ELR (cell line): ENCODE measurements at places on chromosomes 2 and 18.

GRCh38 chr2:227821043-227821942 is 7.7 kb downstream of the CCL20 start:
- DNase-seq, result peak; percentile 45

DNA sequence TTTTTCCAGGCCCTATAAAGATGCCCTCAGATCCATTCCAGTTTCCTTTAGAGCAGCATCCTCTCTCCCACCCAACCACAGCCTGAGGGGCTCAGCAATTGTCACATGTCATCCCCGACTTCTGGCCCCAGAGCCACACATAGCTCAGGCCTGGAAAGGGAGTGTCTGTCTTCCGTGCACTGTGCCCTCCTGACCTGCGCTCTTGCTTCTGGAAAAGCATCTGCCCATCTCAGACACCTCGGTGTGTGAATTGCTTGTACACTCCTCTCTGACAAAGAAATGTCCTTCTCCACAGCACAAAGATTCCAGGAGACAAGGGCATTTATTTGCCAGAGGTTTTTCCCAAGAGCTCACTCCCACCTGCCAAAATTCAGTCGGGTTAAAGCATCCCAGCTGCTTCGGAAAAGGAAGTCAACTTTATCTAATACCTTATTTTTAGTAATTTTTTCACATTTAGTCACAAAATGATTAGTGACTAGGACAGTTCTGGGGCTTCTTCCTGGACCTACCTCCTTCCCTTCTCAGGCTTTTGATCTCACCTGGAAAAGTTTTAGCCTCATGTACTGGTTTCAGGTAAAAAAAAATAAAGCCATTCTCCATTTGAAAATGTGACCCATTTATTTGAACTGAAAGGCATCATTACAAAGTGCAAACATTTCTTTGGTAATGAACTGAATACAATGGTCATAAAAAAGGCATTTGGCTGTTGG is 112.9 kb downstream of the PXDN start:
- no peak for DNase-seq

DNA sequence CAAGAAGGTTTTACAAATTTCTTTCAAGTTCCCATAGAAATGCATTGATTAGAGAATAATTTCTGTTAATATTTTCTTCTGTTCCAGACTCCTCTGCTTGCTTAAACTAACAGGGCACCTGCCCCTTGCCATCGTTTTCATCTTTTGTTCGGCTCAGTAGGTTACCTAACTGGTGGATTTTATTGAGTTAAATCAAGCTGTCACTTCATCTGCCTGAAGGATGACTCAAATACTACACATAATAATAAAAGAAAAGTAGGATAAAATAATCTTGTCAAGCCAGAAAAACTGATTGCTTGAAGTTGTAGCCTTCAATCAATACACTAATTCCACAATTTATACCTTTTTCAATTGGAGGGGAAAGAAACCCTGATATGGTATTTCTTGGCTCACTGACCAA is 234.0 kb downstream of the NR4A2 start:
- DNase-seq, result no peak

GRCh38 chr2:160753331-160753654 is 259.7 kb upstream of the RBMS1 start:
- DNase-seq, result no peak

DNA sequence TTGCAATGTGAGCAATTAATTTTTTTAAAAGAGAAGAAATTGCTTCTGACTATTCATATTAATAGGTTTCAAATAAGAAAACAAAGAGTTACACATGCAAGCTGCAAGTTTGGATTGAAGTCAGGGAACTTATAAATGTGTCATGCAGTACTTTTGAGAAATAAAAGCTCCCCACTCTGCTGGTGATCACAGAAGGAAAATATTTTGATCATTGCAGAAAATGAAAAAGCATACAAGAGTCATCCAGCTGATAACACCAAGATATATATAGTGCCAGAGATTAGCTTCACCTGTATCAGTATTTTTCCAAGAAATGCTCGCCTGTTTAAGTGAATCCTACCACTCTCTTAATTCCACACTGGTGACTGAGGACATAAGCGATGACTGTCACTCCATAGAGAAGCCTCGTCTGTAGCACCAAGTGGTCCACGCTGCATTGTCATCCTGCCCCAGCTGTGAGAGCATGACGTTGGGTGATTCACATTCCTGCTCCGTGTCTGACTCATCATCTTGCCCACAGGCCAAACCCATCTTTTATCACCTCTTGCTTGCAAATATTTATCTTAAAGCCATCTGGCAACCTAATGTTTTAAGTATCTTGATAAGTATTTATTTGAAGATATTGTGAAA is 178.0 kb downstream of the ASXL3 start:
- DNase-seq, result peak; percentile 17

GRCh38 chr2:76567478-76567877 is 856.8 kb upstream of the GCFC2 start:
- no peak for DNase-seq

DNA sequence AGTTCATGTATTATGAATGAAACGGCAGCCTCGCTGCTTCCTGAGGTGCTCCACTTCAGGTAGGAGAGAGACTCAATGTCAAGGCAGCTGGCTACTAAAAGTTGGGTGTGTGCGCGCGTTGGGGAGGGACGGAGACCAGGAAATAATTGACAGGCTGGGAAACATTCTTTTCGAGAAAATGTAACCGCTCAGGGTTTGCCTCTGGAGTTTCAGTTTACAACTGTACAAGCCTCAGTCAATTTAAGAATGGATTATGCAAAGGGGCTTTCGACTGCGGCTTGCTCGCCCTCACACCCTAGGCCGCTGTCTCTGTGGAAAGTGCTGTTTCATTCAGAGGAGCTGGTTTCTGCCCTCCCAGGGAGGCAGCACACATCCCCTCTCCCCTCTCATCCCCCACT is 4.4 kb upstream of the SPRED2 start:
- DNase-seq, result no peak

DNA sequence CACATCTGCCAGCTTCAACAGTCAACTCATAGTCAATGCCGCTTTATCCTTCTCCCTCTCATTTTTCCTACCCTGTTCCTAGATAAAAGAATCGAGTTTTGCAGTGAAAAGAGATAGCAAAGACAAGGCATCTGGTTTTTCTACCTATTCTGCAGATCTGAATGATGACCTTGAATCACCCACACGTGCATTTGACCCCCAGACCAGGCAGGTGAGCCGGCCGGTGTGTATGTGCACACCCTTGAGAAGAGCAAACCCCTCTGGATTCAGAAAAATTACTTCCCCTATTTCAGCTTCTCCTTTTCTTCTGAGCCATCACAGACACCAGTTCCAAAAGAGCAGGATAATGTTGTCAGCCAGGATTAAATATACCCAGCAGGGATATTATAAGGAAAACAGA is 115.6 kb upstream of the ST6GAL2 start:
- no peak for DNase-seq

- DNase-seq, result no peak
Measured at GRCh38 chr2:109208951-109209335, 79.9 kb downstream of the SH3RF3 start.

DNA sequence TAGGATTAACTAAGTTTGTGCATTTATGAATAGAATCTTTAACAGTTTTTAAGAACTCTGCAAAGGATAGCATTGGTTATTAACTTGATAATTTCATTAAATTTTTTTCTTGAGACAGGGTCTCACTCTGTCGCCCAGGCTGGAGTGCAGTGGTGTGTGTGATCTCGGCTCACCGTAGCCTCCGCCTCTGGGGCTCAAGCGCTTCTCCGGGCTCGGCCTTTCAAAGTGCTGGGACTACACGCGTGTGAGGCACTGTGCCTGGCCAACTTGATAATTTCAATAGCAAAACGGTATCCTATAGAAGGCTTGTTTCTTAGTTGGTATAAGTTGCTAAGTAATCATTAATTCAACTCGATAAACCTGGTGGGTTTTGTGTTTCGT is 38.0 kb downstream of the ADNP2 start:
- DNase-seq, result peak; percentile 24

DNA sequence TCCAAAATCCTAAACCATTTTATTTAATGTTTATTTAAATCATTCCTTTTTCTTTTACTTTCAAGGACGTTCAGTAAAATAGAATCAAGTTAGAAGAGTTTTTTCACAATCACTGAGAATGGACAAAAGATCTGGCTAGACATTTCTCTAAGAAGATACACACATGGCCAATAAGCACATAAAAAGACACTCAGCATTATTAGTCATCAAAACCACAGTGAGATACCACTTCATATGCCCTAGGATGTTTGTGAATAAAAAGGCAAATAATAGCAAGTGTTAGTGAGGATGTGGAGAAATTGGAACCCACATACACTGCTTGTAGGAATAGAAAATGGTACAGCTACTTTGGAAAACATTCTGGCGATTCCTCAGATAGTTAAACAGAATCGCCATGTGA is 76.1 kb downstream of the RHBDD1 start:
- peak; percentile 80 for DNase-seq

- DNase-seq, result no peak
Measured at GRCh38 chr2:240953426-240954410, 44.7 kb upstream of the SNED1 start.

GRCh38 chr2:134127496-134127895 is 126.4 kb upstream of the MGAT5 start:
- DNase-seq, result no peak

DNA sequence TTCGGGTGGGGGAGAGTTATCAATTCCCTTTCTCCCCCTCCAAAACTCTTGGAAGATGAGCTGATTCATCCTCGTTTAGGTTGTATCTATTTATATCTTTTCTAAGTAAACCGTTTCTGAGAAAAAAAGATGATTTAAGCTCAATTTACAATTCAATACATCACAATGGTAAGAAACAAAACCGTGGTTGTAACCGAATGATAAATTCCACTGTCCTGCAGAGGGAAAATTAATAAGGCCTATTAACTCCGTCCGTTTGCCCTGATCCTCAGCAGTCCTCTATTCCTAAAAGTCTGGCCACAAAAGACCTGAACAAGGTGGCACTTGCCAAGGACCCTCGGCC is 286.2 kb downstream of the TCF4 start:
- DNase-seq, result peak; percentile 25

GRCh38 chr18:26550998-26551694 is 2.8 kb upstream of the KCTD1 start:
- no peak for DNase-seq

- no peak for DNase-seq
Measured at GRCh38 chr2:197506658-197507057, 6.5 kb downstream of the HSPE1 start.

- DNase-seq, result no peak
Measured at GRCh38 chr18:24764766-24765165, 304.3 kb downstream of the HRH4 start.

GRCh38 chr2:19355416-19355821 is 3.0 kb downstream of the OSR1 start:
- DNase-seq, result peak; percentile 67

- no peak for DNase-seq
Measured at GRCh38 chr18:11366410-11366809, 217.0 kb upstream of the PIEZO2 start.

GRCh38 chr2:44348400-44348799 is 12.9 kb downstream of the PREPL start:
- DNase-seq, result no peak

DNA sequence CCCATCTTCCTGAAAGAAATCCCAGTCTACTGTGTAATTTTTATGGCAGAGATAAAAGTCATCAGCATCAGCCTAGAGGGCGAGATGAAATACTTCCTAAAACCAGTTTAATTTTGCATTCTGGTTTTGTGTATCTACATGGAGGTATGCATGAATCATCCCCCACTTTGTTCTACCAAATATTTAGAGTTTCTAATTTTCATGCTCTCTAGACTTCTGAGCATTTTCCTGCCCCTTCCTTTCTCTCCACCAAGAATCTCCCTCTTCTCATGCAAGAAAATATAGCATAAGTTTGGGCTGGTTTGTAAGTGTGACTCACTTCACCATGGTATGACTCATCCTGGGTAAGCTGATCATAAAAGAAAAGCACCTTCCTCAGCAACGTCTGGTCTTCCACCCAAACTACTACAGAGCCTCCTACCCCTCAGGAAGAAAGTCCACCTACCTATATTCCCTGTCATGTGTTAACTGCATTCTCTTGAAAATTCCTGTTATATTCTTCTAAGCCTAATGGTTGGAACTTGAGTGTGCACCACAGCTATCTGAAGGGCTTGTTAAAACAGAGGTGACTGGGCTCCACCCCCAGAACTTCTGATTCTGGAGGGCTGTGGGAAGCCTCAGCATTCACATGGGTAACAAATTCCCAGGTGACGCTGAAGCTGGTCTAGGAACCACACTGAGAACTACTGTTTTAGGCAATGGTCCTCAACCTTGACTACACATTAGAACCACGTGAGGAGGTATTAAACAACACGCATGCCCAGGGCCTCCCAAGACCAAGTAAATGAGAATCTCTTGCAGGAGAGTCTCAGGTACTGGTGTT is 37.4 kb upstream of the RAPGEF4 start:
- DNase-seq, result peak; percentile 97

DNA sequence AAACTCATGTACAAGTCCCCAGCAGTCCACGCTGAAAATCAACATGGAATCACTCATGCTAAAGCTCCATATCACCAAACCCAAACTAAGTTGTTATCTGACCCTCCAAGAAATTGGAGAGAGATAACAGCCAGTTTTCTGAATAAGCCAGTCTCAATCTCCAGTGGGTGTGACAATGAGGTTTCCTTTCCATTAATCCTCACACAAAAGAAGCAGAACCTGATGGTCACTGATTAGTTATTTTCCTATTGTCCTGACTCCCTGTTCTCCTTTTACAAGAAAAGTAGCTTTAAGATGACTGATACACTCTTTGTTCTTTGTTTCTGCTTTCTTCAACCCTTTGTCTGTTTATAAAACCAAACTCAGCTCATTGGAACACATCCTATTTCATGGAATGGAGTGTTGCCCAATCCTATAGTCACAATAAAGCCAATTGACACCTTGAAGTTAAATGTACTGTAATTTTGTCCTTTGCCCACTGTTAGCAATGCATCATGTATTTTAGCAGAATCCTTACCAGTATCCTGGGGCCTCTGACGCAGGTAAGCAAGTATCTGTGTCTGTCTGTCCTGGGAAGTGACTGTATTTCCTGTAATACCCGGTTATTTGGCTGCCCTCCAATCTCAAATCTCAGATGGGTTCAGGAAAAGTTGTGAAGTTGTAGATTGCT is 30.6 kb upstream of the SH3RF3 start:
- peak; percentile 76 for DNase-seq

- no peak for DNase-seq
Measured at GRCh38 chr2:199833525-199833924, 17.5 kb downstream of the FTCDNL1 start.

GRCh38 chr18:78873926-78874500 is 105.6 kb upstream of the SALL3 start:
- DNase-seq, result no peak

- no peak for DNase-seq
Measured at GRCh38 chr2:177662895-177663294, 270.3 kb downstream of the AGPS start.

- no peak for DNase-seq
Measured at GRCh38 chr18:35549564-35549963, 32.0 kb upstream of the GALNT1 start.

- DNase-seq, result no peak
Measured at GRCh38 chr2:160568856-160569255, 75.2 kb upstream of the RBMS1 start.

- no peak for DNase-seq
Measured at GRCh38 chr2:221202431-221202830, 369.7 kb downstream of the EPHA4 start.

GRCh38 chr2:181937473-181937872 is 45.9 kb downstream of the ITPRID2 start:
- peak; percentile 16 for DNase-seq

GRCh38 chr2:37476411-37476810 is 132.0 kb downstream of the QPCT start:
- DNase-seq, result no peak
